Vagina (tissue), 2 donors: ENCODE measurements at places on chromosomes 4 and X. TPM values are rescaled to one million over a fixed set of nuclear protein-coding genes. Genes with fewer than 3 reads are reported as not detected.

DNA sequence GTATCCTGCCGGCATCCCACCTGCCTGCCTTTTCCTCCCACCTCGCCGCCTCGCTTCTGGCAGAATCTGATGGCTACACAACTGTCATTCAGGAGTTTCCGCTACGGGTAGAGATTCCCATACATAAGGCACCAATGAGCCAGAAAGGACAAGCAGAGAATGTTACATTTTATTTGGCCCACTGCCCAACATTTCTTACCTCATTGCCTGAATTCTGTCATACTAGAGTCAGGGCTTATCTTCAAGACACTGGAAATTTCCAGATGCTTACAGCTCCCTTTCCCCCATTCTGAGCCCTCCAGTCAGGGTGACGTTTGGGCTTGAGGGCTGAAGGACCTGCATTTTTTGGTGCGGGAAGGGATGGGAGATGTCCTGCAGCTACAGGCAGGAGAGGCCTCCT lies 113.0 kb downstream of the NHS start:
- H3K4me3 ChIP-seq, result no peak overlapping the region
- DNase-seq, result no peak
- H3K4me1 ChIP-seq, result no peaks in the 10 kb centered on the region
- no peaks in the 10 kb centered on the region for H3K27me3 ChIP-seq
- no peaks in the 10 kb centered on the region for H3K36me3 ChIP-seq

DNA sequence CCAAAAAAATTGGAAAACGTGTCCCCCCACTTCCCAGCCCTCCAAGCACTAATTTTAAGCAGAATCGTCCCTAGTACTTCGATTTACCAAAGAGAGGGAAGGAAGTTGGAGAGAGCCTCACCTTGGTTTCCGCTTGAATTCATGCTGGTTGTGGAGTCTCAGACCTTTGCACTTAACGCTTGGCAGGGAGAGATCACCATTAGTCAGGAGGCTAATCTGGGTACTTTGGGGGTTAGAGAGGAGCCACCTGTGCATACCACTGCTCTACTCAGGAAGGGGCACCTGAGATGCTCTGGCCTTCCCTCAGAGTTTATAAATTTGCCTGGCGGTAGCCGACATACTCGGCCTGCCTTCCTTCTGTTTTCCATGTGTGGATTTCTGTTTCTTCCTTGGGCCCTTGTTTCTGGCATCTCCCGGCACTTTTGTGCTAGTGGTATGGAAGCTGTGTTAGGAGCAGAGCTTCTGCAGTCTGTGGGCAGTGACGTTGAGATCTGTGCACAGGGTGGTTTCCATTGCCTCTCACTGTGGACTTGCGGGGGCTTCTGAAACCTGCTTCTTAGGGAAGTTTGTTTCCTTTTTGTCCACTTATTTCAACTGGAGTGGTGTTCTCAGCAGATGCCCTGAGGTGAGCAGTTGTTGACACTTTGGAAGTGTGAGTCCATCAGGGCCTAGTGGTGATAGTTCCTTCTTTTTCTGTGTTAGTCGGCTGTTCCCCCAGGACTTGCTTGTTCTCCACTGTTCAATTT lies 104.2 kb downstream of the TMEM131L start:
- H3K4me3 ChIP-seq, result no peak overlapping the region
- H3K27me3 ChIP-seq, result no peaks in the 10 kb centered on the region
- peaks cover 6% of the 10 kb centered on the region for H3K4me1 ChIP-seq
- no peak overlapping the region for H3K27ac ChIP-seq
- H3K36me3 ChIP-seq, result no peaks in the 10 kb centered on the region

DNA sequence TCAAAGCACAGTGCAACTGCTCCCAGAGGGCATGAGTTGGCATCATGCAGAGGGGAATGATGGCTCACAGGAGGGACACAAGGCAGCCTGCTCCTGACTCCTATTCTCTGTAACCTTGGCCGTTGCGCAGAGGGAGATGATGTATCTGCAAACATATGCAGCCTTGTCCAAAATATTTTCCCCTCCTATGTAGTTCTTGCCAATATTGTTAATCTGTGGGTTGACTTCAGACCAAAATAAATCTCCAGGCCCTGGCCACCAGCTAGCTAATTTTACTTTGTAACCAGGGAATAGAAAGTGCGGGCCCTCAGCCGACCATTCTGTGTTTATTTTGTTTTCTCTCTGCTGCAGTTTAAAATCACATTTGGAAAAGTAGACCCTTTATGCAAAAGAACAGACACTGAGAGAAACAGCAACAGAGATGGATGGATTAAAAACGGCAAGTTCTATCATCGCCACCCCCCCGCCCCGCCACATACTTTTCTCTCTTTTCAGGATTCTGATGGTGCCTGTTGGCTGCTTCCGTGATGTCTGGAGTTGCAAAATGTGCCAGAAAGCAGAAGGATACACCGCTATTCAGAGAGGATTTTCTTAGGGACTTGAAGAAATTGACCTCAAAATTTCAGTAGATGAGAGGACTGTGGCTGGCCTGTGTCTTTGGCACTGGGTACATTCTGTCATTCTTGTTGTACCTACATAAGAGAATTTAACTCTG lies 185.3 kb upstream of the BCOR start:
- H3K4me1 ChIP-seq, result no peaks in the 10 kb centered on the region
- H3K27ac ChIP-seq, result no peak overlapping the region
- DNase-seq, result no peak
- H3K4me3 ChIP-seq, result no peak overlapping the region

DNA sequence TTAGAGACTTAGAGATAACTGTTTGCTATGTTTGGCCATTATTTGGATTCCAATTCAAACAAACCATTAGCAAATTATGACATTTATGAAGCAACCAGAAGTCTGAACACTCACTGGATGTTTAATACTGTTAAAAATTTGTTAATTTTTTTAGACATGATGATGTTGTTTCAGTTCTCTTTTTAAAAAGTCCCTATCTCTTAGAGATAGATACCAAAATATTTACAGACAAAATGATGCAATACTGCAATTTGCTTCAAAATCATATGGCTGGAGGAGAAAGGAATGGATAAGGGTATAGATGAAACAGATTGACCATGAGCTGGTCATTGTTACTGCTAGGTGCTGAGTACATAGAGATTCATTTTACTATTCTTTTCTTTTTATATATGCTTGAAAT lies 534.6 kb downstream of the BCOR start:
- no peak for DNase-seq
- H3K36me3 ChIP-seq, result no peaks in the 10 kb centered on the region
- no peak overlapping the region for H3K4me3 ChIP-seq
- no peak overlapping the region for H3K27ac ChIP-seq
- H3K27me3 ChIP-seq, result no peaks in the 10 kb centered on the region

DNA sequence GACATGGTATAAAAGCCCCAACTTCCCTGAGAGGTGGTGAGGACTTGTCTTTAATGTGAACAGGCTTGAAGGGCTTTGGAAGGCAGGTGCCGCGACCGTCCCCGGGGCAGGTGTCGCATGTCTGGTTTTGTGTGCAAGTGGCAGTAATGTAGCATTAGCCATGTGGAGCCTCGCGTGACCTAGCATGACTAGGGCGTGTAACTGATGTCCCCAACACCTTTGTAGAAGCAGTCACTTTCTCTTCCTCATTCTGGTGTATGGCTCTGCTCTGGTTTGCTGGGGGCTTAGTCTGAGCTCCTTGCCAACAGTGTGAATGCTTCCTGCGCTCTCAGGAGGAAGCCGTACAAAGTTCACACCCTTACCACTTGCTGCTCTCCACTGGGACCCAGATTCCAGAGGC lies 145.7 kb downstream of the AMMECR1 start:
- H3K4me1 ChIP-seq, result no peaks in the 10 kb centered on the region
- no peak overlapping the region for H3K27ac ChIP-seq
- H3K27me3 ChIP-seq, result no peaks in the 10 kb centered on the region

The FATE1 gene
- not detected for total RNA-seq

The PDZD11 gene
- 33.4 TPM for total RNA-seq

The SLC7A11 gene
- total RNA-seq, result 1.5 TPM

The FMR1NB gene
- not detected for total RNA-seq
